Left ventricle myocardium inferior (tissue), 1 donor: ENCODE measurements at places on chromosomes 1 and 21.

GRCh38 chr1:22428672-22429071 lies 23.0 kb upstream of the ZBTB40 start:
- no peak for DNase-seq

- DNase-seq: no peak
These were observed 24.3 kb upstream of the SLC35D1 start for GRCh38 chr1:67078291-67078690.

DNA sequence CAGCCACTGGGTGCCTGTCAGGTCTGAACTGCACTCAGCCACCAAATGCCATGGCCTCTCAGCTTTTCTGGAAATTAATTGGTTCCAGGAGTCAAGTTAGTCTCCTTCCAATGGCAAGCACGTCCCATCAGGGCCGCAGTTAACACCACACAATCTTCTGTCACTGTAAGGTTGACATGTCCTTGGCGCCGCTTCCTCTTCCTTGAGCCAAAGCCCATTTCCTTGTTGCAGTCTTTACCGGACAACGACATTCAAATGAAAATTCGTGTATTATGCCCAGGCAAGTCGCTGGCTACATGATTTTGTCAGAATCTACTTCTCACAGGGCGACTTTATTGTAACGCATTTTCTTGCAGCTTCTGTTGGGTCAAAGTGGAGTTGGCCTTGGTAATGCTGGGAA lies 430.6 kb upstream of the KAZN start:
- DNase-seq: no peak

DNA sequence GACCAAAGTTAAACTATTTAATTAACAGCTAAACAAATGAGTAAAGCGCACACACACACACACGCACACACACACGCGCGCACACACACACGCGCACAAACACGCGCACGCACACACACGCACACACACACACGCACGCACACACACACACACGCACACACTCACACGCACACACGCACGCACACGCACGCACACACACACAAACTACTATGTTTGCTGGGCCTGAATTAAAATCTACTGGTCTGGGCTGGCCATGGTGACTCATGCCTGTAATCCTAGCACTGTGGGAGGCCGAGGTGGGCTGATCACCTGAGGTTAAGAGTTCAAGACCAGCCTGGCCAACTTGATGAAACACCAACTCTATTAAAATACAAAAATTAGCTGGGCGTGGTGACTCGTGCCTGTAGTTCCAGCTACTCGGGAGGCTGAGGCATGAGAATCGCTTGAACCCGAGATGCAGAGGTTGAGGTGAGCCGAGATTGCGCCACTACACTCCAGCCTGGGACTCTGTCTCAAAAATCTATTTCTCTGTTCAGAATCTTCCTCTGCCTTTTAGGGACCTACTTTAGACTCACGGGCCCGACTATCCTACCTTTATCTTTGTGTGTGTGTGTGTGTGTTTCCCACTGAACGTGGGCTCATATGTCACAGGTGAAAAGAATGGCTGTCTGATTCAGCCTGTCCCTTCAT lies 37.5 kb upstream of the DNAJC11 start:
- DNase-seq: no peak

GRCh38 chr1:27145934-27146354 lies 9.0 kb downstream of the SLC9A1 start:
- DNase-seq: no peak

- DNase-seq: no peak
These were observed 478.5 kb downstream of the ADGRL2 start for GRCh38 chr1:82279241-82279640.

- no peak for DNase-seq
These were observed 289.5 kb downstream of the OMA1 start for GRCh38 chr1:58257003-58257402.

- DNase-seq: no peak
These were observed 25.8 kb upstream of the BCAS2 start for GRCh38 chr1:114607223-114607622.

DNA sequence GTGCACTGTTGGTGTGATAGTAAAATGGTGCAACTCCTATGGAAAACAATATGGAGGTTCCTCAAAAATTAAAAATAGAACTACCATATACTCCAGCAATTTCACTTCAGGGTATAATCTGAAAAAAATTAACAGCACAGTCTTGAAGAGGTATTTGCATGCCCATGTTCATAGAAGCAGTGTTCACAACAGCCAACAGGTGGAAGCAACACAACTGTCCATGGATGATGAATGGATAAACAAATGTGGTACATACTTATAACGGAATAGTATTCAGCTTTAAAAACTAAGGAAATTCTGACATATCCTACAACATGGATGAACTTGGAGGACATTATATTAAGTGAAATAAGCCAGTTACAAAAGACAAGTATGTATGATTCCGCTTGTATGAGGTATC lies 8.2 kb downstream of the TTLL7 start:
- no peak for DNase-seq

DNA sequence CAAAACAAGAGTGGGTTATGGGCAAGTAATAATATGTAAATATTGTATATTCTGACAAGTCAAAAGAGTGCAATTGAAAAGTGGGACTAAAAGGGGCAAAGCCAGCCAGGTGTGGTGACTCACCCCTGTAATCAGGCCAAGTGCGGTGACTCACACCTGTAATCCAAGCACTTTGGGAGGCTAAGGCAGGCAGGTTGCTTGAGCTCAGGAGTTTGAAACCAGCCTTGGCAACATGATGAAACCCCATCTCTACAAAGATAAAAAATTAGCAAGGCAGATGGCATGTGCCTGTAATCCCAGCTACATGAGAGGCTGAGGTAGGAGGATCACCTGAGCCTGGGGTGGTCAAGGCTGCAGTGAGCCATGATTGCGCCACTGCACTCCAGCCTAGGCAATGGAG lies 304.0 kb downstream of the HHIPL2 start:
- no peak for DNase-seq

GRCh38 chr1:79777481-79778219 lies 771.1 kb upstream of the ADGRL4 start:
- DNase-seq: no peak

GRCh38 chr1:67683316-67683715 lies 1.7 kb upstream of the GADD45A start:
- DNase-seq: no peak

DNA sequence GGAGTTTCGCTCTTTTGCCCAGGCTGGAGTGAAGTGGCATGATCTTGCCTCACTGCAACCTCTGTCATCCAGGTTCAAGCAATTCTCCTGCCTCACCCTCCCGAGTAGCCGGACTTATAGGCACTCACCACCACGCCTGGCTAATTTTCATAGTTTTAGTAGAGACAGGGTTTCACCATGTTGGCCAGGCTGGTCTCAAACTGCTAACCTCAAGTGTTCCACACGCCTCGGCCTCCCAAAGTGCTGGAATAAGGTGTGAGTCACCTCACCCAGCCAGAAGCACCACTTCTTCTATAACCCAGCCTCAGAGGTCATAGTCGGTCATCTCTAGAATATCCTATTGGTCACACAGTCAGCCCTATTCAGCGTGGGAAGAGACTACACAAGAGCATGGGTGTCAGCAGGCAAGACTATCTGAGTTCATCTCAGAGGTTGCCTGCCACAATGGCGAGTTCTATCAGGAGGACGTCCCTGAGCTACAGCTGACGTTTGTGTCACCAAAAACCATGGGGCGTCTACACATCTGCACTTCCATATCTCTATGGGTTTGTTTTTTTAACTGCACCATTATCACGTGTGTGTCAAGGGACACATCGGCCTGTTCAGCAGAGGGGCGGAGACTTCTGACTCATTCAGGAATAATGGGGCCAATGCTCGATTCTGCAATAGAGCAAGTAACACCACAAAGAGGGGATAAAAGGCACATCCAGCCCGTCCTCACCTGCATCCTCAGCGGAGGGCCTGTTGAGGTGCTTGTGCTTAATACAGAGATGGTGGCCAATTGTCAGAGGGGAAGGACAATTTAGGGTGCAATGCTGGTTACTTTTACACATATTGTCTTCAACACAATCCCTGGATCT lies 256.3 kb upstream of the IRF2BP2 start:
- no peak for DNase-seq

DNA sequence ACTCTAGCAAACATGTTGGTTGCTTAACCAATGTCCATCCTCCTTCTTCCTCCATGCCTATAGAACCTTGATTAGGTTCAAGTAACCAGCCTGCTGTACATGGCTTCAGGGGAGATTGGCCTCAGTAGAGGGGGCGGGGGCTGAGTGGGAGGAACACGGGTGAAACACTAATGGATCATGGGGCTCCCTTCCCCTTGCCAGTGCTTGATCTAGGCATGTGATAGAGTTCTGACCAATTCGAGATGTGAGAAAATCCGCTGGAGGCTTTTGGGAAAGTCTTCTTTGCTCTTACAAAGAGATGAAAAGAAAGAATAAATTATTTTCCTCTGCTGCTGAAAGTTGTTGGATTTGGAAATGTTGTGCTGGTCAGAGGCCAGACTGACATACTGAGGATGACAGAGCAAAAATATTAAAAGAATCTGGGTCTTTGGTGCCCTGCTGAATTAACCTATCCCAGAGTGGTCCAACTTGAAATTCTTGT lies 5.2 kb upstream of the OTUD7B start:
- no peak for DNase-seq

DNA sequence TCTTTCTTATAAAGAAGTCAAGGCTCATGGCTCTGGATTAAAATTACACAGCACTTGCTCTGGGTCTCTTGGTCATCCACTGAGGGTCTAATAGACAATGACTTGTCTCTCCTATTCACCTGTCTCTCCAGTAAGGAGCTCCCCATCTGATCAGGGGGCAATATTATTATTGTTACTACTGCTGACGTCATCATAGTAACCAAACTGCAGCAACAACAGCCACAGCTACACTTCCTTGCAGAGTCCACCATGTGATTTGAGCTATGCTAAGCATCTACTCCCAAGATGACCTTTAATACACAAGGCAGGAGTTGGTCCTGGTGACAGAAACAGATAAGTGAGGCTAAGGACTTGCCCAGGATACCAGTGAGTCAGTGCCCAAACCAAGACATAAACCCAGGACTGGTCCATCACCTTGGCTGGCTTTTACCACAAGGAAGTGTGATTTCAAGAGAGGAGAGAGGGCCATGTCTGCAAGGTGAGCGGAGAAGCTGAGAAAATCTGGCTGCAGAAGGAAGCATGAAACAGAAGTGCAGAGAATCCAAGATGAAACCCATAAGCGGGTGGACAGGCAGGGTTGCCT lies 602.5 kb downstream of the PTPRU start:
- DNase-seq: no peak

DNA sequence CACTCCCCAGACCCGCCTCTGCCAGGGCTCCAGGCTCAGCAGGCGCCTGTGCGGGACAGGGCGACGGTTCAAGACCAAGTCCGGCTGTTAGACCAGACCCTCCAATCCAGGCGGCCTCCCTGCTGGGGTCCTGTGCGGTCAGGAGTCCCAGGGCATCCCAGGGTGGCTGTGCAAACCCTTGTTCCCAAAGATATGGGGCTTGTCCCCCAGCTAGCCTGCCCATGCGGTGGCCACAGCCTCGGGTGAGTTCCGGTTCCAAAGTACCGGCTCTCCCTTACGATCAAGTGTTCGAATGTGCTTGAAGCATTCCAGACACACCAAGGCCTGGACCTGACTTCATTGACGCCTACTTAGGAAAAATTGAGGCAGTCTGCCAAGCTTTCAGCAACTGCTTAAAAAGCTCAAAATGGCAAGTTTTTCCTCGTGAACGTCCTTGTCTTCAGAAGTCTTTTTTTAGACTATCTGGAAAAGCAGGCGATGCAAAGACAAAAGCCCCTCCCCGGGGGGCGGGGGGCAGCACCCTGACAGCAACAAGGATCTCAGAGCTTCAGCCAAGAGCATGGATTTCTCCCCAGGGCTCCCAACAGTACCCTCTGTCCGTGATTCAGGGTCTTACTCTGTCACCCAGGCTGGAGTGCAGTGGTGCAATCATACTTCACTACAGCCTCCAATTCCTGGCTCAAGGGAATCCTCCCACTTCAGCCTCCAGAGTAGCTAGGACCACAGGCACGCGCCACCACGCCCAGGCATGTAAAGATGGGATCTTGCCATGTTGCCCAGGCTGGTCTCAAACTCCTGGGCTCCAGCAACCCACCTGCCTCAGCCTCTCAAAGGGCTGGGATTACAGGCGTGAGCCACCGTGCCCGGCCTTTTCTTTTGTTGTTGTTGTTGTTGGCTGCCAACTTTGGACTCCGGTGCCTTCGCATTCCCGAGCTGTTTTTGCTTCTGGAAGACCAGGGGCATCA lies 2.3 kb downstream of the FAAP20 start:
- no peak for DNase-seq

DNA sequence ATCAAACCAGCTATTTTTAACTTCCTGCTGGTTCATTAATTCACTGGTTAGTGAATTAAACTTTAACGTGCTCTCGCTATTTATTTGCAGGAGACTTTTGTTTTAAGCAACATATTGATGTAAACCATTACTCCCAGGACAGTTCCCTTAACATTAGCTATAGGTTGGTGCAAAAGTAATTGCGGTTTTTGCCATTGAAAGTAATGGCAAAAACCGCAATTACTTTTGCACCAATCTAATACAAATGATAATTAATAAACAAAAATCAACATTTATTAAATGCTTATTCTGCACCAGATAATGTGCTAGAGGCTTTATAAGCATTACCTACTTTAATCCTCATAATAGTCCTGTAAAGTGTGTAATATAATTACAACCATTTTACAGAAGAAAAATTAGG lies 176.5 kb downstream of the NPHP4 start:
- no peak for DNase-seq

- DNase-seq: no peak
These were observed 23.5 kb downstream of the MAEL start for GRCh38 chr1:167012570-167012969.

DNA sequence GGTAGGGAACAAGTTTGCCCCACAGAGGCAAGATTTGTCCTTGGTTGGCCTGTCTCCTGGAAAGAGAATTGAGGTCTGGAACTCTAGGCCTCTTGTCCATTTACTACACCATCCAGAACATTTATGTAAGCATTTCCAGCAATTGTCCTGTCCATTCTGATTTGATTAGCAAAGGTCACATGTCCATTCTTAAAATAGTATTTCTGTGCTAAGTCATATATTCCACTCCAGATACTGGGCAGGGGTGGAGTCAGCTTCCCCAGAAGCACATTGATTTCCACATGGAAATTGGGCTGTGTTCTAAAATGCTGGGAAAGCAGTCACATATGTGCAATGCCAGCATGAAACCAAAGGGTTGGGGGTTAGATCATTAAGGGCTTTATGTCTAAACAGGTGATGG lies 21.5 kb upstream of the FMN2 start:
- no peak for DNase-seq

GRCh38 chr1:109874445-109874844 lies 36.2 kb upstream of the CSF1 start:
- no peak for DNase-seq

DNA sequence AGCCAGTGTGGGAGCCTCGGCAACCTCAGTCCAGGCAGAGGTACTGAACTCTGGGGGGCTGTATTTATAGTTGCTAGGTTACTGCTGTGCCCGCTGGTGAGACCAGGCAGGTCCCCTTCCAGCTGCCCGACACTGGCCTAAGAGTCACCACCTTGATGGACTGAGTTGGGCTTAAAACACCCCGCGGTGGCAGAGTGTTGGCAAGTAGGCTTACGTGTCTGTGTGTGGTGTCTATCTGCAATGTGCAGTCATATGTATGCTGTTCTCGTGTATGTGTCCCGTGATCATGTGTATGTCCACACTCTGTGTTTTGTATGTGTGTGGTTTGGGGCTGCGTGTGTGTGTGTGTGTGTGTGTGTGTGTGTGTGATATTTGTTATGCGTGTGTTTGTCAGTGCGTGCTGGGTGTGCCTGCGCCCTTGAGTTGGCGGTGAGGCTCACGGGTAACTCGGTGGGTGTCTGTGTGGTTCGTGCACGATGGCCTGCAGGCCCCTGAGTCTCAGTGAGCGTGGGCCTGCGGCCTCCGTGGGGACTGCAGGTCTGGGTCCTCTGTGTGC lies 65.5 kb downstream of the MEF2D start:
- no peak for DNase-seq
